LHCN-M2 (cell line): ENCODE measurements at places on chromosomes 13 and 19.

DNA sequence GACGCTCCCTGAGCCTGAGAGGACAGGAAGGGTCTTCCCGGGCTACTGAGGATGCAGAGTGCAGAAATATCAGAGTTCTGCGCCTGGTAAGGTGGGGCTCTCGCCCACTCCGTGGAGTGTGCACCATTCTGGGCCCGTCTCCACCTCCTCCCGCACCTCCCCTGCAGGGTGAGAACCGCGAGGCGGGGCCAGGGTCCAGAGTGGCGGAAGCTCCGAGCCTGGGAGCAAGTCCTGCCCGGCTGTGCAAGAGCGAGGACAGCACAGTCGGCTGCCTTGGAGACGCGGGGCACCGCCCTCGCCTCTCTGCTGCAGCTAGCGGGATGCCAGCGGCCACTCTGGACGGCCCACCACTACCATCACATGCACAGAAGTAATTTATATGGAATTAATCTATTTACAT is 2304.4 kb downstream of the PCDH9 start:
- DNase-seq, result no peak

GRCh38 chr13:77250975-77251374 is 75.9 kb downstream of the MYCBP2 start:
- no peak for DNase-seq

GRCh38 chr19:48424694-48425219 is 21.0 kb upstream of the GRWD1 start:
- DNase-seq, result peak; percentile 26

GRCh38 chr13:41651413-41652058 is 194.2 kb downstream of the RGCC start:
- DNase-seq, result no peak
